SK-N-SH (cell line): ENCODE measurements at places on chromosomes 2 and 18. TPM values are rescaled to one million over a fixed set of nuclear protein-coding genes. Genes with fewer than 3 reads are reported as not detected.

Gene MAP3K19
- polyA plus RNA-seq: not detected in 2 replicates

Gene RTN4
- polyA plus RNA-seq: 225 and 315 TPM in 2 replicates

Gene GALNT13
- 0.33 and 0.86 TPM in 2 replicates for polyA plus RNA-seq

DNA sequence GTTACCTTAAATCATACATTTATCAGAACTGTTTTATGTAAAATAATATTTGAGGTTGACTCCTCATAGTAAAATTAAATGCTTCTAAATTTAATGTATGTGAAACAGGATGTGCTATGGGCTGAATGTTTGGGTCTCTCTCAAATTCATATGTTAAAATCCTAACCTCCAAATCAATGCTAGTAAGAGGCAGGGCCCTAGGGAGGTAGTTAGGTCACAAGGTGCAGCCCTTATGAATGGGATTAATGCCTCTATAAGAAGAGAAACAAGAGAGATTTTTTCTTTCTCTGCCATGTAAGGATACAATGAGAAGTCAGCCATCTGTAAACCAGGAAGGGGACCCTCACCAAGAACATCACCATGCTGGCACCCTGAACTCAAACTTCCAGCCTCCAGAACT lies 67.2 kb upstream of the ETAA1 start:
- no peaks in the 10 kb centered on the region for H3K4me1 ChIP-seq
- H3K36me3 ChIP-seq: no peaks in the 10 kb centered on the region
- H3K4me3 ChIP-seq: no peak overlapping the region
- no peak for DNase-seq
- H3K27ac ChIP-seq: no peak overlapping the region
- no peaks in the 10 kb centered on the region for H3K27me3 ChIP-seq

- DNase-seq: no peak
- H3K4me1 ChIP-seq: no peaks in the 10 kb centered on the region
- no peaks in the 10 kb centered on the region for H3K36me3 ChIP-seq
- H3K27me3 ChIP-seq: no peaks in the 10 kb centered on the region
- H3K27ac ChIP-seq: no peak overlapping the region
Measured at GRCh38 chr2:113093613-113093977, 25.8 kb downstream of the IL1F10 start.
